ENCODE measurements at places on chromosomes 12 and 14.
A peak's percentile ranks its signal among the peaks of the same experiment; 100 is the strongest.

DNA sequence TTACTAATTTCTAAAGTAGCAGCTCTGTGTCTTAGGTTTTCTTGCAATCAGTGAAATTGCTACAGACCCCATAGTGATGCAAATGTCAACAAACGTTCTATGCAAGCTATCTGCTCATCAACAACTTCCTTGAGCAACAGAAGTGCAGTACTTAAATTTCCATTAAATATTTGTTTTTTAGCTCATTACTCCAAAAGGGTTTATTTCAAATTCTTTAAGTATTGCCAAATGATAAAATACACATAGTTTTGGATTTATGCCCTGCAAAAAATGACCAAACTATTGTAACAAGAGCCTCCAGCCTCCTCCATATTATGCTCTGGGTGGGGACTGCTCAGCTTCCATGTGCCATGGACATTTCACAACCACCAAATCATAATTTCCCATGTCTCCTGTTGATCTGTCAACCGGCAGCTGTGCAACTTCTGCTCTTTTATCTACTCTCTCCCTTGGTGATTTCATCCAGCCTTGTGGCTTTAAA is 4.4 kb downstream of the BDKRB1 start:
- peak; percentile 82 for DNase-seq

DNA sequence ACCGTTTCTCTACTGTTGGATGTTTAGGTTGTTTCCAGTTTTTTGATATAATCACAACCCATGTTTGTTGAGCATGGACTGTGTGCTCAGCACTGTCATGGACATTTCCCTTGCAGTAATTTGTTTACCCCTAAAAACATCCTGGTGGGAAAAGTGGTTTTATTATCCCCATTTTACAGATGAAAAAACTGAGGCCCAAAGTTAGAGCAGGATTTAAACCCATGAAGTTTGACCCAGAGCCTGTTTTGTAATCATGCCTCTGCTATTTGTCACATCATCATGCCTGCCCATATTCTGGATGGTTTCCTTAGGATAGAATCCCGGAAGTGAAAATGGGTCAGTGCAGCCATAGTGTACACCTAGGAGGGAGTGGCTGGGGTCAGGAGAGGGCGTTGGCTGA is 17.0 kb upstream of the LRP1-AS start:
- DNase-seq = no peak

GRCh38 chr14:88695870-88696269 is 96.9 kb downstream of the EML5 start:
- DNase-seq = no peak

DNA sequence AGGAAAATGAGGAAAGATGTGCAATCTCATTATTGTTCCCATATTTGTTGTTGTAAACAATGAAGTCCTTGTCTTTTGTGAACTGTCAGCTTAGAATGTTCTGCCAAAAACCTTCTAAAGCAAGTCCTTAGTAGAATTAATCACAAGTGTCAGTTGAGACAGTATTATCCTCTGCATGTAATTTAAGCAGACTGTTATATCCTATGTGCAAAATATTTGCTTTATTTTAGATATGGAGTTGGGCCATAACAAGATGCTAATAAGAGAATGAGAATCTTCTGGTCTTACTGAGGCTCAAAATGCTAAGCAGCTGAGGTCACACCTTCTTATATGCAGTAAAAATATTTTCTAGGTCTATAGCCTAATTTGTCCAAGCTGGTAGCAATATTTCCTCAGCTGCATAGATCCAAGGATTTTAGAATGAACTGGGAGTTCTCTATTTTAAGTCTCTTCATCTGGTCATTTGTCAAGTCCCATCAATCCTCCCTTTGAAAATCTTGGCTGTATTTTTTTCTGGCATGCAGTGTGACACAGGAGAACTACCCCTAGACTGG is 222.3 kb upstream of the NAV3 start:
- no peak for DNase-seq

DNA sequence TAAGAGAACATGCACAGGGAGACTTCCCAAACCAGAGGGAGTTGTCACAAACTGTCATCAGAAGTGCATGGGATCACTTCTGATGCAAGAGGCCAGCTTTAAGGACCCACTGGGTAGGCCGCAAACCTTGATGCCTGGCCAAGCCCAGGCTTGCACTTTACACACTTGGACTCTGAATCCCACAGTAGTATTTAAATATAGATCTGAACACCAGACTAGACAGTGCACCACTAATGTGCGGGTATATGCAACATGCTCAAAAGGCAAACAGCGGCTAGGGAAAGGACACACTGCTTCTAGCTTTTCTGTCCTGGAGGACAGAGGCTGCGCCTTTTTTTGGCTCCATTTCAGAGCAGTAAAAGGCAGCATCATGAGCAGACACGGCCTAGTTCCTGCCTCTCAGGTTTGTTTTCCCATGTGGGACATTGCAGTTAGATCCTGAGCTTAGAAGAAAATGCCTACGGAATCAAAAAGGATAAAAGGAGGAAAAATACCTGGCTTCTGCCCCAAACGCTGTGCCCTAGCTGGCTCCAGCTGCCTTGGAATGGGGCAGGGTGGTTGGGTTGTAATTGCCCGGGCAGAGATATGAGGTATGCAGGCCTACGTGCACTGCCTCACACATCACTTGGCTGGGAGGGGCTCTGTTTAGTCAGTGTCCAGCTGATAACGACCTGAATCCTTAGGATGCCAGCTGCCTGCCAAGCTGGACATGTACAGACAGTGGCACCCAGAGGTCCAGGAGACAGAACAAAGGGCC is 84.5 kb upstream of the EGLN3 start:
- no peak for DNase-seq

GRCh38 chr14:68937471-68938270 is 41.4 kb downstream of the ACTN1 start:
- no peak for DNase-seq

GRCh38 chr12:128644664-128645296 is 179.0 kb downstream of the SLC15A4 start:
- no peak for DNase-seq

DNA sequence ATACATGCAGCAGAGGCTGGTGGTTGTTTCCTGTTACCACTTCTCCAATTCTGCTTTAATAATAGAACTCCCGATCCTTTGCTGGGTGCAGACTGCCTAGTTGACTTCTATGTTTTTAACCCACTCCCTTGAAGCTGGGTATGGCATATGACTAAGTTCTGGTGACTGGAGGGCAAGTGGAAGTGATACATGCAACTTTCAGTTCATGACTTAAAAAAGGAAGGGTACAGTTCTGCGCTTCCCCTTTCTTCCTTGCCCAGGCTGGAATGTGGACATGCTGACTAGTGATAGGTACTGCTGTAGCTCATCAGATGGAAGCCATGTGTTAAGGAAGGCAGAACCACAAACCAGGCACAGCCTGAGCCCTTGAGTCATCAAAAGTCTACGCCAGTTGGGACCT is 2.4 kb upstream of the A2M start:
- DNase-seq = no peak

DNA sequence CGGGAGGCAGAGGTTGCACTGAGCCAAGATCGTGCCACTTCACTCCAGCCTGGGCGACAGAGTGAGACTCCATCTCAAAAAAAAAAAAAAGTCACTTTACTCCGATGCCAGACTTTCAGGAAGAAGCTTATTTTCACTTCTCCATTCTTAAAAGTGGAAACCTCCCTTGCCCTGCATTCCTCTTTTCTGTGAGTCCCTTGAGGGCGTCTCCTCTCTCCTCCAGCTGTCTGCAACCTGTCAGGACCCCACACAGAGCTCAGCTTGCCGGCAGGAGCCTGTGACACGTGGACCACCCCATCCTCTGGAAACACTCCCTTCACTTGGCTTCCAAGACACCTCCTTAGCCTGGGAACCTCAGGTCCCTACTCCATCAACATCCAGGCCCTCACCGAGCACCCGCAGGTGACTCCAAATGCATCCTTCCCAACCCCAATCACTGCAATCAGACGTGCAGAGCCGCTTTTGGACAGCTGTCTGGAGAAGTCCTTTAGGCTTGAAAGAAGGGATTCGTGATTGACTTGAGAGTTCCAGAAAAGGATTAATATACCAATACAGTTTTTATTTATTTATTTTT is 34.3 kb downstream of the SLC15A4 start:
- DNase-seq = no peak

- DNase-seq = no peak
Observed at GRCh38 chr14:104290756-104291122, 152.4 kb downstream of the KIF26A start.

DNA sequence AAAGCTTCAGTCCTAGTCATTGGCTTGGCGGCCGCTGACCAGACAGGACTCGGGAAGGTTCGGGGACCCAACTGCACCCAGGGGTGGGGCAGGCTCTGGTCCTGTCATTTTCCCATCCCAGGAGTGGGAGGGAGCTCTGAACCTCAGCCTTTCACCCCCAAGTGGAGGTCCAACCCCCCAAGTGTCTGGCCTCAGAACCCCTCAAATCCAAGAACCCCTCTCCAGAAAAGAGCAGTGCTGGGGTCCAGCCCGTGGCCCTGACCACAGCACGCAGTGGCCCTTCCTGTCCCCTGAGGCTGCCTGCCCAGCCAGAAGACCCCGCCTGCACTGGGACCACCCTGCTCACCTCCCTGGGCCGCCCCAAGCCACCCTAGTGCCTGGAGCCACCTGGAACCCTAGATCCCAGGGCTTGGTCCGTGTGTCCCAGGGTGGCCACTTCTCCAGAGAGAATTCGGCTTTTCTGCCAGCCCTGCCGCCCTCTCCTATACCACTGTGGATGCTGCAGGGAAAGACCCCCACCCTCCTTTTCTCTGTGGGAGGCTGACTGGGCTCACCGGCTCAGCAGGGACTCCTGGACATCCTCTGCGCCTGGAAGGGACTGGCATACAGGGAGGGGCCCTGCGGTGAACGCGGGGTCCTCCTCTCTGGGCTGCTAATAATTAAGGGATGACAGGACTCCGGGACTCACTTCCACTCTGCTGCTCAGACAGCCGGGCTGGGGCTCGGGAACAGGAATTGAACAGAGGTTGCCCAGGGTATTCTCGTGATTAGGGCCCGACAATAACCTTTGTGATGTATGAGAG is 326.9 kb upstream of the SFSWAP start:
- DNase-seq = no peak

GRCh38 chr14:101791919-101792572 is 30.5 kb downstream of the PPP2R5C start:
- DNase-seq = peak; percentile 67
